ENCODE measurements at places on chromosomes 4 and X.

GRCh38 chrX:7132335-7133049 lies 15.0 kb upstream of the STS start:
- DNase-seq: no peak

- no peak for DNase-seq
These were observed 2.6 kb downstream of the TIFA start for GRCh38 chr4:112282860-112283667.

DNA sequence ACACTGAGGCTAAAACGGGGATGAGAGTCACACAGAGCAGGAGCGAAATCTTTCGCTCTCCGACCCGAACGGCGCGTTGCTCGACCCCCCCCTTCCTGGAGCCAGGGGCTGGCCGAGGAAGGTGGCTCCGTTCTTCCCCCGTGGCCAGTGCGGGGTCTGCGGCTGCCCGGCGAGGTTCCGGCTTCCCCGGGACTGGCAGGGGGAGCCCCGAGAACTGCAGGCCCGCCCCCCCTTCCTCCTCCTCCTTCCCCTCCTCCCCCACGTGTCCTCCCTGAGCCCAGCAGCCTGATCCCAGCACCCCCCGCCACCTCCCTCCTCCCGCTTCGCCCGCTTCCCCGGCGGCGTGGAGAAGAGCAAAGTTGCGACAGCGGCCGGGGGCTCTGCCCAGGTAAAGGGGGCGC lies 2.4 kb upstream of the BCORL1 start:
- no peak for DNase-seq

- no peak for DNase-seq
These were observed 8.8 kb downstream of the MID1 start for GRCh38 chrX:10611441-10612090.

DNA sequence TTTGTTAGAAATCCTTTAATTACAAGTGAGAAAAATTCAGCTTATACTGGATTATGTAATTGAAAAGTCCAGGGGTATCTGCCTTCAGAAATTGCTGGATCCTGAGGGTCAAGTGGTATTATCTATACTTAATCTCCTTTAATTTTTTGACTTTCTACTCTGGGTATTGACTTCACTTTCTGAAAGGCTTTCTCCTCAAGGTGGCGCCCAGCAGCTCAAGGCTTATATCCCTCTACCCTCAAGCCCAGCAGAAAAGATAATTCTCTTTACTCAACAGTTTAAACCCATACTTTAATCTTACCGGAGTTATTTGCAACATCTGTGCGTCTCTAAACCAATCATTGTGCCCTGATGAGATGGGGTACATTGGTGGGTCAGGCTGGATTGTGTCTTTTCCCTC lies 129.5 kb downstream of the LARP7 start:
- no peak for DNase-seq

GRCh38 chrX:117982694-117983392 lies 133.8 kb downstream of the KLHL13 start:
- no peak for DNase-seq

DNA sequence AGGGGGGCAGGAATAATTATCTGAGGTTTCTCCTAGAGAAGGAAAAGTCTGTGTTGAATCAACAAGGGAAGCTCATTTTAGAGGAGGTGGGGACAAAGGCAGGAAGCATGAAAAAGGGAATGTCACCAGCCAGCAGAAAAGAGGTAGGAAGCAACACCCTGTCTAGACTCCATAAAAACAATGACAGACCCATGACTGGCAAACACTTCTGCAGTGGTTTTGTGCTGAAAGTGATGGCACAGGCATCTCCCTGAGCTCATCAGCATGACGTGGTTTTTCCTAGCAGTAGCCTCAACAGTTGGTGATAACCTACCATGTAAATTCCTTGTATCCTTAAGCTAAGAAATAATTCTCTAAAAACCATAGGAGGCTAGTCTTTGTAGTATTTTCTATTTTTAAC lies 110.7 kb upstream of the GALNT7 start:
- no peak for DNase-seq

All from spinal cord (tissue), 10 donors.